ENCODE measurements at places on chromosomes 2 and 18.

- DNase-seq, result no peak
Measured at GRCh38 chr18:8536231-8536630, 73.0 kb upstream of the RAB12 start.

GRCh38 chr2:220212296-220213080 lies 585.1 kb downstream of the SLC4A3 start:
- DNase-seq, result no peak

DNA sequence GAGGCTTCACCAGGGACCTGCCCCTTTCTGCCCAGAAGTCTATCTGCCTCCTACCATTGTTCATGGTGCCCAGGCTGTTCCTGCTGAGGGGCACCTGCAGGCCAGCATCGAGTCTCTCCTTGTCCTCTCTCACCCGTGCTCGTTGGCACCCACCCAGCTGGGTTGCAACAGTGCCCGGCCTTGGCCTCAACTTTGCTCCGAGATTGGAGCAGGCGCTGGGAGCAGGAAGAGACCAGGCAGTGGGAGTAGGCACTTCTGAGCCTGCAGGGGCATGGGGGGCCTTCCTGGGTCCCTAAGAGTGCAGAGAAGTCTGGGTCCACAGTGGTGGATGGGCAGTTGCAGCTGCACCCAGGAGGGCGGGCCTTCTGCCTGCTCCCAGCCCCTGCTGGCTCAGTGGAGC lies 75.6 kb downstream of the NCOA1 start:
- DNase-seq, result no peak

DNA sequence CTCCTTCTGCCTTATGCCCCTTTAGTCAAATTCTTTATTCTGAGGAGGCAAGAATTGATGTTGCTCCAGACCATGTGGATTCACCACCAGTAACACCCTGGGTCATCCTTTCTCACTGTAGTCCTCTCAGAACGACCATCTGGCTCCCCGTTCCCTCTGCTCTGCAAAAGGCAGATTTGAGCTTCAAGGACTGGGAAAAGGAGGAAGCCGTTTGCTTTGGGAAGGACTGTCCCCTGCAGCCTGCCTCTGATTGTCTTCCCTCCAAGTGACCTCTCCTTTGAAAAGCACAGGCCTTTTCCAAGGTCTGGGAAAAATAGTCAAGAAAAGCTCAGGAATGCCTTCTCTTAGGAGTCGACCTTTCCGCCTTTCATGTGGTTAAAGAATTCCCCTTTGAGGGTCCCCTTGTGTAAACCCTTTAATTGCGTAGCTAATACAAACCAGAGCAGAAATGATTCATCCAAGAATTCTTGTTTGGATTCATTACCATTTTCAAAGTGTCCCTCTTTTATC lies 130.1 kb upstream of the COPS8 start:
- no peak for DNase-seq

GRCh38 chr2:173654161-173654895 lies 299.7 kb downstream of the CDCA7 start:
- no peak for DNase-seq

- no peak for DNase-seq
Measured at GRCh38 chr2:112010751-112011150, 44.3 kb upstream of the TMEM87B start.

DNA sequence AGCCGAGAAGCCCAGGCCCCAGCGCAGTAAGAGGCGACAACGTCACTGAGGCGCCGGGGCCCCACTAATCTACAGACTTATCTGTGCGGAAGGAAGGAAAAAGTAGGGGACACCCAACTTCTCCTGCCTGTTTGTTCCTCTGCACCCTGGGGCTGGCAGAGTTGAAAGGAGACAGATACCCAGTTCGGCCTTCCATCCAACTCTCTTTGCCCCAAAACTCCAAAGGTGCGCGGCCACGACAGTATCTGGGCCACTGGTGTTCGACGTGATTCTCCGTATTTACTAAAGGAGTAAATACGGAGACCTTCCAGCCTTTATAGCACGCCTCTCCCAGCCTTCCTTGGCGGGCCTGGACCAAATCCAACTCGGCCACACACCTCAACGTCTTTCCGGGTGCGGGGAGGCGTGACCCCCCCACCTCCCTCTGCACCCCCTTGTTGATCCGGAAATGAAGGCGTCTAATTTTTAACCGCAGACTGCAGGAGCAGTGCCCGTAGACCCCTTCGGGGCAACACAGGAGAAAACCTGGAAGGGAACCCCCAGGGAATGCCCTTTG lies 1.6 kb downstream of the SMAD7 start:
- DNase-seq, result peak; percentile 42

DNA sequence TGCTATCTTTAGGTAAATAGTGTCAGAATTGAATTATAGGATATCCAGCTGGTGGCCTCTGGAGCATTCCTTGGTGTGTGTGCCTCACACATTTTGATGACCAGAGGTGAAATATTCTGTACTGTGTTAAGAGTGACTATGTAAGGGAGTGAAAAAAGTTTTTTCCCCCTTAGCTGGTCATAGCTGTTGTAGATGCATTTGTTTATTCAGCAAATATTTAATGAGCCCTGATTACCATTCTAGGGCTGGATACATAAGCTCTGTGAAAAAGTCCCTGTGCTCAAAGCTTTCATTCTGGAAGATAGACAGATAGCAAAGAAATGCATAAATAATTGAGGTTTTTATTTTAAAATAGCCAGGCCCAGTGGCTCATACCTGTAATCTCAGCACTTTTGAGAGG lies 10.9 kb downstream of the TTLL4 start:
- no peak for DNase-seq

GRCh38 chr2:152016181-152017120 lies 82.4 kb downstream of the CACNB4 start:
- DNase-seq, result no peak

DNA sequence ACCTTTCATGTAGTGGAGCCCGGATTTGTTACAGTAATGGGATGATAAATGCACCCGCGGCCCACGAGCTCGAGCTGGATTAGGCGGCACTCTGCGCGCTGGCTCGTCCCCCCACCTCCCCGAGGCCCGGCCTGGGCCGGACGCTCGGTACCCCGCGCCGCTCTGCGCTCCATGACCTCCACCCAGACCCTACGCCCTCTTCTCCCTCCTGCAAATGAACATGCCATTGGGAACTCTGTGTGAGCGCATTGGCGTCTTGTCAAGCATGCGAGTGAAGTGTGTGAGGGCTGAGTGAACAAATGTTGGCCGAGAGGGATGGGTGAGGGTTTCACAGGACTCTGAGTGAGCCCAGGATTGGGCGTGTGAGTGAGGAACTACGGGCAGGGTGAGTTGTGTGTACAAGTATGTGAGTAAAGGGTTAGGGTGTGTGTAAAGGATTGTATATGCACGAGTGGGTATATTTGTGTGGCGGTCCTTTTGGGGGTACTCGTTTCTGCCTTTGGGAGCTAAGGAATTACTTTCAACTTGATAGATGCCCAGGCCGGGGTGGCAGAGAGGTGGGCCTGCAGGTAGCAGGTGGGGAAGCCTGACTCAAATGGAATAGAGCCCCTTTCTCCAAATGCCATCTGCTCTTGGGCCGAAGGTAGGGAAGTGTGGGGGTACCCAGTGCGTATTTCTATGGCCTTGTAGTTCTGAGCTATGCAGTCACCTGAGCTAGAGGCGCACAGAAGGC lies 2.9 kb upstream of the EN1 start:
- DNase-seq, result no peak

All from heart right ventricle (tissue), 16 donors.